ENCODE measurements at places on chromosomes 12 and 14.
A peak's percentile ranks its signal among the peaks of the same experiment; 100 is the strongest.

DNA sequence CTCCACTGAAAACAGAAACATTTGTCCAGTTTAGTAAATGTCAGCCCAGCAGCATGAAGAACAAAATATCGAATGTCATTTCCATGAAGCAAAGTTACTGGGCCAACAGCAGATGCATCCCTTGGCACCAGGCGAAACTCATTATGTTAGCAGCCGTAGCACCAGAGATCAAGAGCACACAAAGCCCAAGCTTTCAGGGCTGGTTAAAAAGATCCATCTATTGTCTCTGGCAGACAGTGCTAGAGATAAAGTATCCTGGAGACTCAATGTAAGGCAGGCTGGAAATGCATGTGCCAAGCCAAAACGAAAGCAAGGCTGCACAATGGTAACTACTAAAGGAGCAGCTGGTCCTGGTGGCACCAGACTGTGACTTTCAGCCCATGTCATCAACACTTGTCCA lies 120.3 kb upstream of the PLEKHG7 start:
- no peak for DNase-seq

- DNase-seq = no peak
Observed at GRCh38 chr12:100138048-100138802, 4.4 kb downstream of the BLTP3B start.

GRCh38 chr12:80954857-80955520 lies 17.3 kb upstream of the LIN7A start:
- DNase-seq = no peak

- no peak for DNase-seq
Observed at GRCh38 chr12:62817556-62818271, 117.2 kb downstream of the PPM1H start.

GRCh38 chr14:64349741-64350490 lies 38.2 kb upstream of the MTHFD1 start:
- DNase-seq = no peak

- DNase-seq = no peak
Observed at GRCh38 chr12:67524861-67525616, 123.5 kb upstream of the DYRK2 start.

GRCh38 chr12:64389154-64389553 lies 1.4 kb downstream of the C12orf56 start:
- no peak for DNase-seq

- no peak for DNase-seq
Observed at GRCh38 chr12:25376985-25377384, 126.3 kb upstream of the KRAS start.

- DNase-seq = no peak
Observed at GRCh38 chr14:92952481-92953298, 29.7 kb downstream of the CHGA start.

DNA sequence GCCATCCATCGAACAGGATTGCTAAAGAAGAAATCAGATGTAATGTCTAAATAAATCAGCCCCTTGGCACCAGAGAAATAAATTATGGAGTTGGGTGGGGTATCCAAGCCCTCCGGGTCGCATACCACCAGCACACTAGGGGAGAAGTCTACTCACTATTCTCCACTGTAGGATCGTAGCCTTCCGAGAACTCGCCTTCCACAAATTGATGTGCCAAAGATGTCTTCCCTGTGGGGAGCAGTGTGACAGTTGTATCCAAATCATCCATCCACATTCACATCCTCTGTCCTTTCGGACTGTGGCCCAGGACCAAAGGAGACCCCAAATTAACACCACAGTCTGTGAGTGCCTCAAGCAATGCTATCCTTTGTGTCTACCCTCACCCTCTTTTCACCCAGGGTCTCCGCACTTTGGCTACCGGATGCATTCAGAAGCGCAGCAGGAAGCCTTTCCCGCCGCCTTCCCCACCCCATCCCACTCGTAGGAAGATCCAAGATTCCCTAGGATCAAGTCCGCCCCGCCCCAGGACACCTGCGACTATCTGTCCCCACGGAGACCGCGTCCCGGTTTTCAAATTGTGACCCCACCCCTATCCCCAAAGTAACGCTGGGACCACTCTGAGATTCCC lies 786 bp downstream of the RHEBL1 start:
- DNase-seq = no peak

DNA sequence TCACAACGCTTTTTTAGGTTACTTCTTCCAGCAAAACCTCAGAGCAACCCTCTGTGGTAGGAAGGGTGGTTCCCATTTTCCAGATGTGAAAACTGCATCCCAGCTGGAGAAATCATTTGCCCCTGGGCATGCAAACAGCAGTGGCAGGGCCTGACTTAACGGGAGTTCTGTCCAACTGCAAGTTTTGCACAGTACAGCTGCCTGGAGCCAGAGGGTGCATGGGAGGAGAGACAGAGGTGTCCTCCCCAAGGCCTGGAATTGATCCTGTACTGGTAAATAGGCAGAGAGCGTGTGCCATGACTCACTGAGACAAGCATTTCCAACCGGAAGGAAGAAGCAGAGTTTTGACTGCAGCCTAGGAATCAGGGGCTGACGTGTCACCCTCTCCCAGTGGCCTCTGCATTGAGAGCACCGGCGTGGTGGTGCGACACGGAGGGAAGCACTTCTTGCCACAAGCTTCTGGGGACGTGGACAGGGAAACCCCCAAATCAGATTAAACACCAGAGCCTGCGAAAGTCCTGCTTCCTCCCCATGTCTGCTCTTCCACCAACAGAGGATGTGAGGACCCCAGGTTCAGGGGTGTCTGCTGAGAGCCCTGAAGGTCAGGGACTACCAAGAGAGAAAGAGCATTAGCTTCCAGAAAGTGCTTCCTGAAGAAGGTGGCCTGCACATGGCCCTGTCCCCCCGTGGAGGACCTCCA lies 19.0 kb upstream of the SERPINA4 start:
- no peak for DNase-seq

GRCh38 chr14:67343601-67344230 lies 15.9 kb downstream of the ATP6V1D start:
- no peak for DNase-seq

DNA sequence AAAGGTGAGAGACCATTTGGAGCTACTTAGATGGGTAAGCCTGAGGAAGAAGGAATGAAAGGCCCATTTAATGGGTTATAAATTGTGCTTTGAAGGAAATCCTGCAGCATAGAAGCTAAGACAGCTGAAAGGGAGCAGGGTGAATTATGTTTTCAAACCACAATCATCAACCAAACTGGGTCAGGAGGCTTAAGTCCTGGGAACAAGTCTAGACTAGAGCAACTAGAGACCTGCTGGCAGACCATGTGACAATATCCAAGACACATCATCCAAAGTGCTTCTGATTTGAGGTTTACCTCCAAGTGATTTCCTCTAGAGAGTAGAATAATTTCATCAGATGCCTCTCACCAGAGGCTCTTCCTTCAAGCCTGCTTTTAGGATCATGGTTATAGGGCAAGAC lies 53.7 kb downstream of the MAP3K9 start:
- DNase-seq = no peak

DNA sequence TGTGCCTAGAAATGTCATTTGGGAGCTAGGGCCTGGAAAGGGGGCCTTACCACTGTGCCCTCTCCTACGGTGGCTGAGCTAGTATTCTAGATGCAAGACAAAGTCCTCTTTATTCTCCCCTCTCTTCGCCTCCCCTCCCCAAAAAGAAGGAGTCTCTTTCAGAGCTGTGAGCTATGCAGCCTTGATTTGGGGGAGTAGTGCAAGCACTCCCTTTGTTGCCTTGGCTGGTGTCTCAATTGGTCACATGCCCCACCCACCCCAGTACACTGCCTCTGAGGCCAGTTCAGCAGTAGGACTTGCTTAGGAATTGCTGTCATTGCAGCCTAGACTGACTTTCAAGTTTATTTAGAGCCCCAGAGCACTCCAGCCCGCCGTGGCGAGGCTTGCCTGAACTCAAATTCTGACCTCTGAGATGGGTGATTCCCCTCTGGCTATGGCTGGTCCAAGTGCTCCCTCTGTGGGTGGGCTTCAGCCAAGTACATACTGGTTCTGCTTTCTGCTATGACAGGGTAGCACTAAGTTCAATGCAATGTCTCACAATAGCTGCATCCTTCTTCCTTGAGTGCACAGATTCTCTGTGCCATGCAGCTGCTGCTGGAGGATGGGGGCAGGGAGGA lies 37.0 kb upstream of the FBXO33 start:
- DNase-seq = peak; percentile 0

GRCh38 chr12:46043972-46044520 lies 53.7 kb upstream of the SCAF11 start:
- no peak for DNase-seq

DNA sequence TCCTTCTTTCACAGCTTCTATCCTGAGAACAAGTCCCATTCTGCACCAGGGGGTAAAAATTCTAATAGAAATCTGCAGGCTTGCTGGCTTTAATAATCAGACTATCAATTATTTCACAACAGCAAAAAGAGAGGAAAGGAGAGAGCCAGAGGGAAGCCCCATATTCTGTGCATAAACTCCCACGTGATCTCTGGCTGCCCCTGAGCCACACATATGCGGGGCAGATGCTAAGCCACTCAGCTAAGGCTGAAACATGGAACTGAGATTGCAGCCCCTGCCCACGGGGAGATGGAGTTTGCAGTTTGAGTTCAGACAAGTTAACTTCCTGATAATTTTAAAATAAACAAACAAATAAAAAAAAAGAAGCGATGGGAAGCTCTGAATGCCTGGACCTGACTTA lies 254.4 kb upstream of the CCDC196 start:
- DNase-seq = no peak

- DNase-seq = no peak
Observed at GRCh38 chr14:105047283-105048016, 17.8 kb downstream of the GPR132 start.

DNA sequence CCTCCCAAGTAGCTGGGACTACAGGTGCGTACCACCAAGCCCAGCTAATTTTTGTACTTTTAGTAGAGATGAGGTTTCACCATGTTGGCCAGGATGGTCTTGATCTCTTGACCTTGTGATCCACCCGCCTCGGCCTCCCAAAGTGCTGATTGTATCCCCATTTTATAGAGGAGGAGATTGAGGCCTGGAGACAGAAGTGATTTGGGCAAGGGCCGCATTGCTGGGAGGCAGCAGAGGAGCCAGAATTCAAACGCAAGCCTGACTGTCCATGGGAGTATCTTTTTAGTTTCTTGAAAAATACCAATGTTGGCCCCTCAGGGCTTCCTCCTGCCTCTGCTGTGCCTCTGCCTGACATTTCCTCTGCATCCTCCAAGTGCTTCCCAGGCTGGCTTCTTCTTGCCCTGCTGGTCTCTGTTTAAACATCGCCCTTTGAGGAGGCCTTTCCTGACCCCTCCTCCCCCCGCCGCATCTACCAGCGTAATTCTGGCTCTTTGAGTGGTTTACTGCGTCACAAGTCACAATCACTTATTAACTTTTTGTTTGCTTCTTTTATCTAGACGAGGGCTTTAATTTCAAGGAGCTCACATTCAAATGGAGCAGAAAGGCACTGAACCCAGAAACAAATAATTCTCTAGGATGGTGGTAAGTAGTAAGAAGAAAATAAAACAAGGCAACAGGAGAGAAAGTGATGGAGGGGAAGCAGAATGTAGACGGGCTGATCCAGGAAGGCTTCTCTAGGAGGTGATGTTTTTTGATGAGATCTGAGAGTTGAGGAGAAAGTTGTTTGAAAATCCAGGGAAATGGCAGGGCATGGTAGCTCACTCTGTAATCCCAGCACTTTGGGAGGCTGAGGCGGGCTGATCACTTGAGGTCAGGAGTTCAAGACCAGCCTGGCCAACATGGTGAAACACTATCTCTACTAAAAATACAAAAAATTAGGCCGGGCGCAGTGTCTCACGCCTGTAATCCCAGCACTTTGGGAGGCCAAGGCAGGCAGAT lies 91.0 kb upstream of the MED13L start:
- DNase-seq = no peak

GRCh38 chr14:99727096-99727870 lies 43.2 kb downstream of the CYP46A1 start:
- no peak for DNase-seq

GRCh38 chr12:106760184-106760531 lies 14.3 kb upstream of the RIC8B start:
- no peak for DNase-seq

GRCh38 chr14:105376521-105377440 lies 21.6 kb upstream of the TEX22 start:
- no peak for DNase-seq

GRCh38 chr12:23133471-23133870 lies 508.5 kb downstream of the ETNK1 start:
- no peak for DNase-seq

DNA sequence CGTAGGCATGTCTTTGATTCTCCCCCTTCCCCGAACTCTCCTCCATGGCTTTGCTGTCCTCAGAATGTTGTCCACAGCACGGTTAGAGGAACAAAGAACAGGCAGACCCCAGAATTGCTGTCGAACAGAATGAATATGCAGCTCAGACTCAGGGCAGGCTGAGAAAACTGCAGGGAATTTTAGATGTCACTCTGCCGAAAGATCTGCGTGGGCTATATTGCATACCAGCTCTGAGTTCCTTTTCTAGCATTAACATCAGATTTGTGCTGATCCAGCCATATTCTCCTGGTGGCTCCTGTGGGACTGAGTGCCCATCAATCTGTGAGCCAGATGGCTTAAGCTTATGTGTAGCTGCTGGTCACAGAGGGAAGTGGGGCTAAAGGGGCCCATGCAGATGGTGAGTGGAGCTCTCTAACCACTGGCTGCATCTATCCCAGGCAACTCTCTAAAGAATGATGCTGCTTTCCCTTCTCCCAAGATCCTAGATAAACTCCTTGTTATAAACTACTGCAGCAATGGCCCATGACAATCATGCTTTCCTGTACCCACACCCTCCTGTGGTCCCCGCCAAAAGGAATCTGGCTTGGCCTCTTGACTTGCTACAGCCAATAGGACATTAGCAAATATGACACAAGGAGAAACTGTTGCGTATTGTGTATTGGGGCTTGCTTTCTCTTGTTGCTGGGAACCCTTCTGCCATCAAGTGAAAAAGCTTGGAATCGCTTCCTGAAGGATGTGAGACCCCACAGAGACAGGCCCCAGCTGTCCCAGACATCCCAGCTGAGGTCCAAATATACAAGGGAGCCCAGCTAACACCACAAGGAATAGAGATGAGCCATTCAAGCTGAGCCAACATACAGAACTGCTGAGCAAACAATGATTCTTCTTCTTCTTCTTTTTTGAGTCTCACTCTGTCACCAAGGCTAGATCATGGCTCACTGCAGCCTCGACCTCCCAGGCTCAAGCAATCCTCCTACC lies 101.3 kb downstream of the FOXN3 start:
- no peak for DNase-seq

GRCh38 chr14:31080056-31080455 lies 53.9 kb upstream of the STRN3 start:
- DNase-seq = no peak

DNA sequence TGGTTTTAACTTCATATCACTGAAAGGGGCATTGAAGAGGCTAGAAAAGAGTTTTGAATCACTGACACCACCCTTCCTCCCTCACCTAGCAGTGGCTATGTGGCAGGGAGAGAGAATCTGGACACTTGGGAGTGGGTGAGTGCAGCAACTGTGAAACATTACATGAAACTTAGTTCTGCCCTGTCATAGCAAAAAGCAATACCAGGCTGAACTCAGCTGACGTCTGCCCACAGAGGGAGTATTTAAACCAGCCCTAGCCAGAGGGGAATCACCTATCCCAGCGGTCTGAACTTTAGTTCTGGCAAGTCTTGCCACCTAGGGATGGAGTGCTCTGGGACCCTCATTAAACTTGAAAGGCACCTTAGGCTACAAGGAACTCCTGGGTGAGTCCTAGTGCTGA lies 20.7 kb upstream of the UNC79 start:
- no peak for DNase-seq

- DNase-seq = no peak
Observed at GRCh38 chr14:61636779-61637178, 58.5 kb upstream of the HIF1A start.

Data from stimulated activated CD8-positive, alpha-beta memory T cell treated with anti-CD3 and anti-CD28 coated beads, Interleukin-4, amount 100 ng/mL, for 4 hours (primary cell).